PC-3 (cell line): ENCODE measurements at places on chromosomes 1 and 21.
A peak's percentile ranks its signal among the peaks of the same experiment; 100 is the strongest.

- no peak overlapping the region for H3K27ac ChIP-seq
- no peak overlapping the region for H3K4me3 ChIP-seq
- no peak for DNase-seq
- no peaks in the 10 kb centered on the region for H3K27me3 ChIP-seq
Observed at GRCh38 chr1:167166690-167167075, 54.0 kb upstream of the POU2F1 start.

GRCh38 chr1:151653397-151653796 lies 41.5 kb downstream of the SNX27 start:
- H3K36me3 ChIP-seq = no peaks in the 10 kb centered on the region
- H3K4me3 ChIP-seq = no peak overlapping the region
- no peaks in the 10 kb centered on the region for H3K27me3 ChIP-seq
- no peak overlapping the region for H3K27ac ChIP-seq
- no peak for DNase-seq

GRCh38 chr1:55233145-55233777 lies 18.1 kb upstream of the USP24 start:
- no peak overlapping the region for H3K27ac ChIP-seq
- no peaks in the 10 kb centered on the region for H3K27me3 ChIP-seq
- no peak overlapping the region for H3K4me3 ChIP-seq

GRCh38 chr1:154549202-154549770 lies 9.2 kb downstream of the UBE2Q1 start:
- DNase-seq = no peak
- H3K4me1 ChIP-seq = no peaks in the 10 kb centered on the region
- H3K4me3 ChIP-seq = no peak overlapping the region
- H3K36me3 ChIP-seq = peaks cover 50% of the 10 kb centered on the region

- H3K4me1 ChIP-seq = no peaks in the 10 kb centered on the region
- H3K4me3 ChIP-seq = no peak overlapping the region
- peak; percentile 30 for DNase-seq
- no peak overlapping the region for H3K27ac ChIP-seq
Observed at GRCh38 chr1:37410815-37411214, 63.6 kb upstream of the ZC3H12A start.

DNA sequence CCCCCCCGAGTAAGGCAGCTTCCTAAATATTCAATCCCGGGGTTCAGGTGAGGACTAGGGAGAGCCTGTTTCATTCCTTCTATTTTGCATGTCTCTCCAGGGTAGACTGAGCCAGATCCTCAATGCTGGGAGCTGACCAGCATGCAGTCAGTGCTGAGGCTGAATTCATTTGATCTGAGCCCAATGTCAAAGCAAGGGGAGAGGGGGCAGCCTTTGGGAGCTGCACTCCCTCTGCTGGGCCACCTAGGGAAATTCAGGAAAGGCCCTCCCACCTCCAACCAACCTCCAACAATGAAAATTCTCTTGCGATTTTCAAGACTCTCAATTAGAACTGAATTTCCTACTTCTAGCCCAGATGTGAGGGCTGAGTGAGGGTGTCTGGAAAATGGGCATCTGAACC lies 371.2 kb downstream of the NPHP4 start:
- peaks cover 74% of the 10 kb centered on the region for H3K27me3 ChIP-seq
- H3K4me1 ChIP-seq = no peaks in the 10 kb centered on the region
- H3K27ac ChIP-seq = no peak overlapping the region
- H3K36me3 ChIP-seq = no peaks in the 10 kb centered on the region
- H3K4me3 ChIP-seq = no peak overlapping the region

DNA sequence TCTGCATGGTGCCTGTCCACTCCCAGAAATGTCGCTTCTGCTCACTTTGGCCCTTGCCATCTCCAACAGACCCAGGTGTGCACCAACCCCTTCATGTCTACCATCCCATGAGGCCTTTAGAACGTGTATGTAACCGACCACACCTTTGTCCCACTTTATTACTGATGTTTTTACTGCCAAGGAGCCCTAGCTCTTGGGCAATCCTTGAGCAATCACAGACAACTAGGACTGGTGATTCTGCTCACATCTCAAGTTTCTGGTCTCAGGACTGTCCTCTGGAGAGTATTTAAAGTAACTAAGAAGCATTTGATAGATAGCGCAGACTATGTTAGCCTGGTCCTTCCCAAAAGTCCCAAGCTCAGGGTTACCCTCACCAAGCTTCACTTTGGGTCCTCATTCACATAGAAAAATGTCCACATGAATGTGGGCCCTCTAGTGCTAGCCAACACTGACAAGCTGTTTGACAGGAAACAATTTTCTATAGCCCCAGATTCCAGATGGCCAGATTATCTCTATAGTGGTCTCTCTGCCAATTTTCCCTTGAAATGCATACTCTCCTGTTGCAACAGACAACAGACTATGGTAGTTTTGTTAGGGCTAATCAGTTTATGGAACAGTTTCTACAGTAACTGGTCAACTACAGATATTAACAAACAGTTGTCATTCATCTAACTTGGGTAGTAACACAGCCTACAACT lies 6.9 kb upstream of the TMEM81 start:
- H3K4me1 ChIP-seq = no peaks in the 10 kb centered on the region
- DNase-seq = no peak
- H3K4me3 ChIP-seq = no peak overlapping the region
- peaks cover 68% of the 10 kb centered on the region for H3K36me3 ChIP-seq
- H3K27ac ChIP-seq = no peak overlapping the region
- H3K27me3 ChIP-seq = no peaks in the 10 kb centered on the region

GRCh38 chr1:160125746-160126145 lies 10.2 kb downstream of the ATP1A2 start:
- DNase-seq = peak; percentile 89
- H3K4me3 ChIP-seq = peak overlapping the region; percentile 7; the same call in 1 of the 2 replicates
- peaks cover 40% of the 10 kb centered on the region for H3K4me1 ChIP-seq
- no peaks in the 10 kb centered on the region for H3K36me3 ChIP-seq
- H3K27me3 ChIP-seq = no peaks in the 10 kb centered on the region

DNA sequence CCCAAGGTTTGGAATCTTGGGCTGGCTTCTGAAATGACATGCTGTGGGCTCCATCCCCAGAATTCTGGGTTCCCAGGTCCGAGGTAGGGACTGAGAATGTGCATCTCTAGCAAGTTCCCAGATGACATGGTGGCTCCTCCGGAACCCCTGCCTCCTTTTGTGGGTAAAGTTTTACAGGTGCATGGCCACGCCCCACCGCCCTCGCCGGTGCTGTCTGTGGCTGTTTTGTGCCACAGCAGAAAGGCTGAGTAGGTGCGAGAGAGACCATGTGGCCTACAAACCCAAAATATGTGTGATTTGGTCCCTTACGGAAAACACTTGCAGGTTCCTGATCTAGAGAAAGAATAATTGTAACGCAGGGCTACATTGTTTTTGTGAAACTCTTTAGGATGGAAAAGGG lies 30.9 kb downstream of the SKI start:
- H3K36me3 ChIP-seq = peaks cover 7% of the 10 kb centered on the region; the same call in 1 of the 2 replicates
- H3K27me3 ChIP-seq = no peaks in the 10 kb centered on the region
- peaks cover 3% of the 10 kb centered on the region; the same call in 1 of the 2 replicates for H3K4me1 ChIP-seq
- no peak for DNase-seq
- H3K4me3 ChIP-seq = no peak overlapping the region

GRCh38 chr1:87950369-87950768 lies 621.7 kb downstream of the LMO4 start:
- no peak for DNase-seq
- H3K27ac ChIP-seq = no peak overlapping the region
- H3K36me3 ChIP-seq = no peaks in the 10 kb centered on the region
- no peaks in the 10 kb centered on the region for H3K27me3 ChIP-seq
- peaks cover 11% of the 10 kb centered on the region for H3K4me1 ChIP-seq

DNA sequence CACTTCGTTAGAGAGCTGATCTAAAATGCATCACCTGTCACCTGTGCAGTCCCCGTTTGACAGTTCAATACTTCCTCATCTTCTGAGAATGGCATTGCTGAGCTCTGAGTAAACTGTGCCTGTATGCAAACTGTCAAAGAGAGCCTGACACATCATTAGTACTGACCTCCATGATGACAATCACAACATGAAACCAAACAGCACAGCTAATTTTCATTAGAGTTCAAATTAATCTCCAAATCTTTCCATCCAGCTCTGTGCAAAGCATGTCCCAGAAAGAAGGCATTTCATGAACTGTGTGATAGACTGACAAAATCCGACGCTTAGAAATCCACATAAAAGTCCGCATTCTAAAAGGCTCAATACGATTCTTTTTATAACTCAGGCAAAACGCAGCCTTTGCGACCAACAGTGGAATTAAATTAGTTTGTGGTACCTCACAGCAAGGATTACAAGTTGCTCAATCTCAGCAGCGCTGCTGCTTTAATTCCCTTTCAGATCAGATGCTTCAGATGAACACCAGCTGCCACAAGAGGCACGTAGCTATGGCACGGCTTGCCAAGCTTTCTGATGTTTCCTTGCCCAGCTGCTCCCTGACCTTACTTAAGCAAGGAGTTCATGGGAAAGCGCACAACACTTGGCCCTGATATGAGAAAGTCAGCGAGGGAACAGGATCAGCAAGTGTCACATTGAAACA lies 765.5 kb upstream of the PRMT6 start:
- no peak overlapping the region for H3K4me3 ChIP-seq
- H3K27me3 ChIP-seq = no peaks in the 10 kb centered on the region
- H3K4me1 ChIP-seq = no peaks in the 10 kb centered on the region

GRCh38 chr1:220514256-220514655 lies 13.7 kb upstream of the MARK1 start:
- H3K27me3 ChIP-seq = peaks cover 59% of the 10 kb centered on the region
- no peaks in the 10 kb centered on the region for H3K36me3 ChIP-seq
- H3K4me3 ChIP-seq = no peak overlapping the region
- H3K4me1 ChIP-seq = peaks cover 6% of the 10 kb centered on the region; the same call in 1 of the 2 replicates
- DNase-seq = no peak
- H3K27ac ChIP-seq = no peak overlapping the region

DNA sequence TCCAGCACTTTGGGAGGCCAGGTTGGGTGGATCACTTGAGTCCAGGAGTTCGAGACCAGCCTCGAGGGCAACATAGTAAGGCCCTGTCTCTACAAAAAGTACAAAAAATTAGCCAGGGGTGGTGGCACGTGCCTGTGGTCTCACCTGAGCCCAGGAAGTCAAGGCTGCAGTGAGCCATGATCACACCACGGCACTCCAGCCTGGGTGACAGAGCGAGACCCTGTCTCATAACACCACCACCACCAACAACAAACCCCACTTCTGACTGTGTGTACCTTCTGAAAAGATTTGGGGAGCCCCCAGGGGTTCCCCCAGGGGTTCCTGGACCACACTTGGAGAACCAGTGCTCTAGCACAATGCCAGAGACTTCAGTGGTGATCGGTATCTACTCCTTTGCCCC lies 29.9 kb downstream of the NUAK2 start:
- H3K27me3 ChIP-seq = no peaks in the 10 kb centered on the region
- no peaks in the 10 kb centered on the region for H3K36me3 ChIP-seq
- no peak for DNase-seq
- no peak overlapping the region for H3K4me3 ChIP-seq
- H3K27ac ChIP-seq = no peak overlapping the region
- H3K4me1 ChIP-seq = peaks cover 40% of the 10 kb centered on the region

- peaks cover 33% of the 10 kb centered on the region for H3K4me1 ChIP-seq
- H3K36me3 ChIP-seq = no peaks in the 10 kb centered on the region
- H3K27me3 ChIP-seq = no peaks in the 10 kb centered on the region
- H3K27ac ChIP-seq = no peak overlapping the region
- no peak overlapping the region for H3K4me3 ChIP-seq
Observed at GRCh38 chr1:168505006-168505405, 38.8 kb downstream of the XCL2 start.

DNA sequence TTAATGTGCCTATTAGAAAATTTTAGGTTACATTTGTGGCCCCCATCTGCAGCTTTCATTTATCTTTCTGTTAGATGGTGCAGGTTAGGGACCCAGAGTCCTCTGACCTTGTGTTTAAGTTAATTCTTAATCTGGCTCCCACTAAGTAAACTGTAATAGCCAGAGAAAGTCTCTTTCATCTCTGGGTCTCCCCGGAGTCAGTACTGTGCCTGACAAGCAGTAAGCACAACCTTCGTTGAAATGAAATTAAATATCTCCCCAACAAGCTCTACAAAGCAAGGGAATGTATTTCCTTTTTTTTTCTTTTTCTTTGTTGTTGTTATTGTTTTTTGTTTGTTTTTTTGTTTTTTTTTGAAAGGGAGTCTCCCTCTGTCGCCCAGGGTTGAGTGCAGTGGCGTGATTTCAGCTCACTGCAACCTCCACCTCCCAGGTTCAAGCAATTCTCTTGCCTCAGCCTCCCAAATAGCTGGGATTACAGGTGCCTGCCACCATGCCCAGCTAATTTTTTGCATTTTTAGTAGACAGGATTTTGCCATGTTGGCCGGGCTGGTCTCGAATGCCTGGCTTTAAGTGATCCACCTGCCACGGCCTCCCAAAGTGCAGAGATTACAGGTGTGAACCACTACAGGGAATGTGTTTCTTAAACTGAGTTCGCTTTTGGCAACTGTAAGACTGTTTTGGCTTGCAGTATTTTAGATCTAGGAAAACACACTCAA lies 81.6 kb downstream of the HHIPL2 start:
- DNase-seq = no peak
- peak overlapping the region; percentile 83; the same call in 1 of the 2 replicates for H3K27ac ChIP-seq
- no peaks in the 10 kb centered on the region for H3K27me3 ChIP-seq
- H3K4me3 ChIP-seq = no peak overlapping the region
- H3K4me1 ChIP-seq = peaks cover 7% of the 10 kb centered on the region; the same call in 1 of the 2 replicates

- no peaks in the 10 kb centered on the region for H3K4me1 ChIP-seq
- H3K27ac ChIP-seq = no peak overlapping the region
- H3K36me3 ChIP-seq = peaks cover 2% of the 10 kb centered on the region; the same call in 1 of the 2 replicates
- DNase-seq = no peak
- no peaks in the 10 kb centered on the region for H3K27me3 ChIP-seq
- no peak overlapping the region for H3K4me3 ChIP-seq
Observed at GRCh38 chr1:84062496-84062895, 63.6 kb upstream of the TTLL7 start.

- peaks cover 34% of the 10 kb centered on the region for H3K4me1 ChIP-seq
- H3K36me3 ChIP-seq = no peaks in the 10 kb centered on the region
- no peaks in the 10 kb centered on the region for H3K27me3 ChIP-seq
- H3K27ac ChIP-seq = no peak overlapping the region
Observed at GRCh38 chr1:33456502-33456886, 16.0 kb upstream of the ZSCAN20 start.

GRCh38 chr1:89881415-89882058 lies 60.7 kb downstream of the LRRC8D start:
- no peak for DNase-seq
- no peaks in the 10 kb centered on the region for H3K27me3 ChIP-seq
- 0 out of 2 replicates have a peak, but pooled peaks cover 8% of the 10 kb centered on the region for H3K36me3 ChIP-seq

GRCh38 chr1:76868916-76869315 lies 1.6 kb downstream of the ST6GALNAC5 start:
- H3K27me3 ChIP-seq = peaks cover 66% of the 10 kb centered on the region
- DNase-seq = no peak

GRCh38 chr1:234326497-234327366 lies 46.5 kb upstream of the COA6 start:
- H3K4me1 ChIP-seq = no peaks in the 10 kb centered on the region
- peak overlapping the region; percentile 66 for H3K4me3 ChIP-seq
- no peaks in the 10 kb centered on the region for H3K36me3 ChIP-seq
- no peak overlapping the region for H3K27ac ChIP-seq
- no peaks in the 10 kb centered on the region for H3K27me3 ChIP-seq
- DNase-seq = peak; percentile 81

DNA sequence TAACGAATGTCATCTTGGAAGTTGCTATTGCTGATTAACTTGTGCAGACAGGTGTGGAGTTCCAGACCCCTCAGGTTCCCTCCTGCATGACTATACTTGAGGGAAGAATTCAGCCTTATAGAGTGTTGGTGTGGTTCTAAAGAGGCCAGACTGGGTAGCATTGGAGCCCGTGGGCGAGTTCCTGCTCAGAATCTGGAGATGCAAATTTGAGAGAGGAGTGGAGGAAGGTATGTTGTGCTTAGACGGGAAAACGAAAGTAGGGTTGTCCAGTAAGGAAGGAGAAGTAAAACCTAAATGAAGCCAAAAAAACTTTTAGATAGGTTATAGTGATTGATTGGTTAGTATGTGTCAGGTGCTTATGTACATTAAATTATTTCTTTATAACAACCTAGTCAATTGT lies 79.2 kb downstream of the ZNF326 start:
- no peaks in the 10 kb centered on the region for H3K4me1 ChIP-seq
- H3K27ac ChIP-seq = no peak overlapping the region
- H3K36me3 ChIP-seq = no peaks in the 10 kb centered on the region
- no peak for DNase-seq
